Fibroblast of skin of left biceps (primary cell): ENCODE measurements at places on chromosomes 1 and 21.

DNA sequence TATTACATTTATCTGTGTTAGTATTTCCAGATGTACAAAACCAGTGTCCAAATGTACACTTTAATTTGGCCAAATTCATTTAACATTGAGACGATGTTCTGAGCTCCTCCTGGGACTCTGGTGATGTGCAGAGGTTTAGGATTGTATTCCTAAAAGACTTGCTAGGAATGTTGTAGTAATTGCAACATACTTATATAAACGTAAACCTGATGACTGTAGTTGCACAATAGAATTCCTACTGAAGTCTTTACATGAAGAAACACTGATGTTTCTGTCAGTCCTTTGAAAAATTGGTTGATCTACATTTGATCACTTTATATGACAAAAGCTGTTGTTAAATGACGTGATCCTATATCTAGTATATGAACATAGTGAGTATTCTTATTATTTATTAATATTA lies 5.1 kb upstream of the OR14C36 start:
- DNase-seq = no peak

- DNase-seq = no peak
These were observed 1.7 kb upstream of the C1orf116 start for GRCh38 chr1:207034208-207034607.

DNA sequence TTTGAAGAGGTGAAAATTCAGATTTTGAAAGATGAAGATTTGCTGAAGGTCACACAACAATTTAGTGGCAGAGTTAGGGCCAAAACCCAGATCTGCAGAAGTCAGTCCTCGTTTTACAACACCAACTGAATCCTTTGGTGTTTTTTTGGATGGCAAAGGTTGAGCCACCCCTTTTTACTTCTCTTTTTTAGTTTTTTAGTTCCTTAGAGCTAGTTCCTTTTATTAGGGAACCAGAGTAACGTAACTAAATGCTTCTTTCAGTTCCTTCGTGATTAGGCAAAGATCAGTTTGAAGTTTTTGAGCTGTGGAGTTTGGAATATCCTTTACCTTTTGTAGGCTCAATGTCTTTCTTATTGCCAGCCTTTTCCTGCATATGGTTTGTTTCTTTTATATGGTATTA lies 67.9 kb upstream of the ARID1A start:
- DNase-seq = no peak

GRCh38 chr21:25589887-25590286 lies 17.4 kb downstream of the MRPL39 start:
- no peak for DNase-seq

- DNase-seq = no peak
These were observed 131.5 kb downstream of the CNIH3 start for GRCh38 chr1:224747578-224747977.
